Lung (tissue), 17 donors: ENCODE measurements at places on chromosomes 3 and 15. TPM values are rescaled to one million over a fixed set of nuclear protein-coding genes. Genes with fewer than 3 reads are reported as not detected.

Gene PPP1R14D
- not detected for total RNA-seq

Gene ABI3BP
- 86.7 TPM for total RNA-seq

Gene MOBP
- total RNA-seq: 0.14 TPM

Gene IMPG2
- 0.15 TPM for total RNA-seq

DNA sequence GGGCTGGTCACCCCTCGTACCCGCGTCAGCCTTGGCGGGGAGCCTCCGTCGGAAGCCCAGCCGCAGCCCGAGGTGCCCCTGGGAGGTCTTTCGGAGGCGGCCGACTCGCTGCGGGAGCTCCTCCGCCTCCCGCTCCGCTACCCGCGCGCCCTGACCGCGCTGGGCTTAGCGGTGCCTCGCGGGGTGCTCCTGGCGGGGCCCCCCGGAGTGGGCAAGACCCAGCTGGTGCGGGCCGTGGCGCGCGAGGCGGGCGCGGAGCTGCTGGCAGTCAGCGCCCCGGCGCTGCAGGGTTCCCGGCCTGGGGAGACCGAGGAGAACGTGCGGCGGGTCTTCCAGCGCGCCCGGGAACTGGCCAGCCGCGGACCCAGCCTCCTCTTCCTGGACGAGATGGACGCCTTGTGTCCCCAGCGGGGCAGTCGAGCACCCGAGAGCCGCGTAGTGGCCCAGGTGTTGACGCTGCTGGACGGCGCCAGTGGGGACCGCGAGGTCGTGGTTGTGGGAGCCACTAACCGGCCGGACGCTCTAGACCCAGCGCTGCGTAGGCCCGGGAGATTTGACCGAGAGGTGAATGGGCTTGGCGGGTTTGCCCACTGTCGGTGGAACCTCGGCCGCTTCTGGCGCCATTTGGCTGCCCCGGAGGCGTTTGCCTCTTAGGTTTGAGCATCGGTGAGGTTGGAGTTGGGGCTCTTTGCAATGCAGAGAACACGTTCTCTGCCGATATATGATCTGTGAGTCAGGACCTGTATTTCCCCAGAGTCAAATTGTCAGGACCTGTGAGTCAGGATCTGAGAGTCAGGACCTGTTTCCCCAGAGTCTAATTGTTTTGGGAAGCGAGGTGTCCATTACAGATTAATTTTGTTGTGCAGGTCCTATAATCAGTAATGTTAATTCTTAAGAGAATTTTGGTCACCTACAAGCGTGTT is 24.9 kb upstream of the GATM start:
- peak overlapping the region; percentile 82 for H3K4me3 ChIP-seq
- peaks cover 7% of the 10 kb centered on the region for H3K36me3 ChIP-seq
- H3K27ac ChIP-seq: peak overlapping the region; percentile 93
- DNase-seq: peak; percentile 41

DNA sequence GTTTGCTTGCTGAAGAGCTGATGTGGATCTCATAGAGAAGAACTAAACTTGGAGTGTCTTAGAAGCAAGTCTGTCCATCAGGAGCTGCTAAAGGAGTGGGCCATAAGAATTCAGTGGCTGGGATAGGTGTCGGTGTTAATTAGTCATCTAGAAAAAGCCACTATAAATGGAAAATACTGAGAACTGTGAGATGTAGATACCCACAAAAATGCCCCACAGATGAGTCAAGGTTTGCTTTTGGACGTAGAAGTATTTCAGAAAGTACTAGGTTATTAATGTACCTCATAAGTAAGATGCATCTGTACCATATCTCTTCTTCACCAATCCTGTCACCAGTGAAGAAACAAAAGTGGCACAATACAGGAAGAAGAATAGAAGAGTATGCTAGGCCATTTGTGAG is 530.9 kb upstream of the TGFBR2 start:
- H3K27me3 ChIP-seq: no peaks in the 10 kb centered on the region
- no peak for DNase-seq
- no peak overlapping the region for H3K4me3 ChIP-seq

- no peaks in the 10 kb centered on the region for H3K36me3 ChIP-seq
- H3K4me1 ChIP-seq: peaks cover 3% of the 10 kb centered on the region
- H3K27me3 ChIP-seq: no peaks in the 10 kb centered on the region
- H3K4me3 ChIP-seq: no peak overlapping the region
- no peak overlapping the region for H3K27ac ChIP-seq
- no peak for DNase-seq
Observed at GRCh38 chr15:87123676-87124382, 1044.2 kb downstream of the AGBL1 start.

DNA sequence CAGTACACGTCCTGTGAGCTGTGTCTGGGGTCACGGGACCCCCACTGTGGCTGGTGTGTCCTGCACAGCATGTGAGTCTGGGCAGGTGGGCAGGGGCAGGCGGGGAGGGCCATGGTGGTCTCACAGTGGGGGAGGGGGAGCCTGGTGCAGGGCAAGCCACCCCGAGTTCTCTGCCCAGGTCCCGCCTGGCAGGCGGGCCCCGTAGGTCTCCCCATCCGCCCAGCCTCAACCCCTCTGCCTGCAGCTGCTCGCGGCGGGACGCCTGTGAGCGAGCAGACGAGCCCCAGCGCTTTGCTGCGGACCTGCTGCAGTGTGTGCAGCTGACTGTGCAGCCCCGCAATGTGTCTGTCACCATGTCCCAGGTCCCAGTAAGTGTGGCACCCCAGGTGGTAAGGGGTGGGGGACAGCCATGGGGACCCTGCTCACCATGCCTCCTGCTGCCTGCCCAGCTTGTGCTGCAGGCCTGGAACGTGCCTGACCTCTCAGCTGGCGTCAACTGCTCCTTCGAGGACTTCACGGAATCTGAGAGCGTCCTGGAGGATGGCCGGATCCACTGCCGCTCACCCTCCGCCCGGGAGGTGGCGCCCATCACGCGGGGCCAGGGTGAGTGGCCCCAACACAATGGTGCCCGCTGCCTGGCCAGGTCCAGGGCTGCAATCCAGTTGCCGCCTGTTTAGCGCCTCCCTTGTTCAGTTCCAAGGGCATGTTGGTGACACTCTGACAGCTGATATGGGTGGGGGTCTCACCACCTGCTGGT is 21.9 kb downstream of the PLXNA1 start:
- H3K4me1 ChIP-seq: peaks cover 15% of the 10 kb centered on the region
- no peak for DNase-seq
- H3K27ac ChIP-seq: no peak overlapping the region
- no peaks in the 10 kb centered on the region for H3K36me3 ChIP-seq
- no peaks in the 10 kb centered on the region for H3K27me3 ChIP-seq
- no peak overlapping the region for H3K4me3 ChIP-seq

DNA sequence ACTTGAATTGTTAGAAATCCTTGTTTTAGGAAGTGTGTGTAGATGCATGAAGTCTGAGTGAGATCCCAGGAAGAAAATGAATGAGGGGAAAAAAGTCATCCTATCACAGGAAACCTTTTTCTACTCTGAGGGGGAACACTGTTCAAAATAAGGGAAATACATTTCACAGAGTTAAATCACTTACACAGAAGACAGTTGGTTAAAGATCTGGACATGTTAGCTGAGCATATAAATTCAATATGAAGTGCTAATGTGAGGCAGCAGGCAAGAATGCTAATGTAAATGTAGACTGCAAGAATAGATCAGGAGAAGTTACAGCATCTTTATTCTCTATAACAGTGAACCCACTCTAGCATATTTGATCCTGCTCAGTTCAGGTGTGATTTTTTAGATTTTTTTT is 2.6 kb downstream of the TBCCD1 start:
- no peak for DNase-seq
- peaks cover 5% of the 10 kb centered on the region for H3K36me3 ChIP-seq
- no peak overlapping the region for H3K4me3 ChIP-seq
- H3K27me3 ChIP-seq: no peaks in the 10 kb centered on the region
- H3K4me1 ChIP-seq: peaks cover 11% of the 10 kb centered on the region
- no peak overlapping the region for H3K27ac ChIP-seq

- no peak for DNase-seq
- H3K27ac ChIP-seq: no peak overlapping the region
- H3K4me1 ChIP-seq: no peaks in the 10 kb centered on the region
Observed at GRCh38 chr3:171718493-171719185, 91.6 kb downstream of the PLD1 start.

DNA sequence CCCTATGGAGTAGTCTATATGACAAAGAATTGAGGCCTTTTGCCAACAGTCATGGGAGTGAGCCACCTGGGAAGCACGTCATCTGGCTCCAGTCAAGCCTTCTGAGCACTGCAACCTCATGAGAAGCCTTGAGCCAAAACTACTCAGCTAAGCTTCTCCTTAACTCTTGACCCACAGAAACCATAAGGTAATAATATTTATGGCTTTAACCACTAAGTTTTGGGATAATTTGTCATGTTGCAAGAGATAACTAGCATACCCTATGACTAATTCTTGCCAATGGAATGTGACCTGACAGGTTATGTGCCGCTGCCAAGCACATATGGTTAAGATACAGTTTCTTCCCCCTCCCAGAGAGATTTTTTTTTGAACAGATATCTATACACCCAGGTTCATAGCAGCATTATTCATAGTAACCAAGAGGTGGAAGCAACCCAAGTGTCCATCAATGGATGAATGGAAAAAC is 11.8 kb upstream of the SLC6A11 start:
- no peaks in the 10 kb centered on the region for H3K27me3 ChIP-seq
- no peaks in the 10 kb centered on the region for H3K36me3 ChIP-seq
- DNase-seq: no peak
- H3K4me3 ChIP-seq: no peak overlapping the region
- H3K27ac ChIP-seq: no peak overlapping the region

DNA sequence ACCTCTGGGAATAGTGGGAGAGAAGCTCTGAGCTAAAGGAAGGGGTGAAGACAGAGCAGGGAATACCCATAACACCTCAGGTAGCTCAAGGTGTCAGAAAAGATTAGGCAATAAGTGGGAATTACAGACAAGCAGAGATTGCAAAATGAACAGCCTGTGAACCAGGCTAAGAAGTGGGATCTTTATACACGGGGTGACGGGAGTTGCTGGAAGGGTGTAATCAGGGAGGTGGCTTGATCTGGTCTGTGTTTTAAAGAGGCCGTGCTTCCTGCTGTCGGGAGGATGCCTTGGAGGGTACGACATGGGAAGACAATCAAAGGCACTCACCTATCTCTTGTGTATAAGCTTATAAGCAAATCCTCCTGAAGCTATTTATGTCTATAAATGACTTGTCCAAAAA is 216.3 kb downstream of the CLSTN2 start:
- no peak for DNase-seq
- H3K4me3 ChIP-seq: no peak overlapping the region
- H3K27me3 ChIP-seq: no peaks in the 10 kb centered on the region
- no peaks in the 10 kb centered on the region for H3K36me3 ChIP-seq

GRCh38 chr3:15243822-15244482 is 37.9 kb downstream of the CAPN7 start:
- peaks cover 42% of the 10 kb centered on the region for H3K36me3 ChIP-seq
- H3K4me3 ChIP-seq: no peak overlapping the region
- H3K27ac ChIP-seq: no peak overlapping the region

DNA sequence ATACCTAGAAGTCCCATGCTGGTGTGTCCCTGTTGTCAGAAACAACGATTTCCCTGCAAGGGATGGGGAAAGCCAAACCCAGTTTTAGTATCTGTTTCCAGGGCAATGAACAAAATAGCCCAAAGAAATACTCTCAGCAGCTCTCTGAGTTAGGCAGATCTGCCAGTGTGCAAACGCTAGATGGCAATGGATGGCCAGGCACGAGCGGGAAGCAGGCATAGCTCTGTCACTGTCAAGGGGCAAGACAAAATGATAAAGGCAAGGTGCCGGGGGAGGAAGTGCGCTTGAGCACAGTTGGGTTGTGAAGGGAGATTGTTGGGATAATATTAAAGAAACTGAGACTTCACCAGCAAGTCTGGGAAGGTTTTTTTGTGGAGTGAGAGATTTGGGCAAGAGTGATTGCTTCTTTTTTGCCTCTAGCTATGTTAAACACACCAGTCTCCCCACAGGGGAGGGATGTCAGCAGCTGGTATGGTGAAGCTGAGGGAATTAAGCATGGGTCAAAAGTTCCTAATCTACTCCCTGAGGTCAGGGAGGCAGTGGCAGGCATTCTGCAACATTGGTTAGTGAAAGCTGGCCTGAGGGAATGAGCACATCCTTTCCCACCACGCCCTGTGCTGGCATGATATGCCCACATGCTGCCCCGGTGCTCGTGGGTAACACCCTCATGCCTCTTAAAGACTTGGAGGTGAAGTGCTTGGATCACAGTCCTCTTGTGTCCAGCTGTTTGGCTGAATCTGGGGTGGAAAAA is 117.5 kb downstream of the PDCD6IP start:
- no peak overlapping the region for H3K27ac ChIP-seq
- H3K36me3 ChIP-seq: no peaks in the 10 kb centered on the region
- DNase-seq: peak; percentile 46
- H3K4me3 ChIP-seq: no peak overlapping the region
- no peaks in the 10 kb centered on the region for H3K4me1 ChIP-seq
- H3K27me3 ChIP-seq: no peaks in the 10 kb centered on the region

DNA sequence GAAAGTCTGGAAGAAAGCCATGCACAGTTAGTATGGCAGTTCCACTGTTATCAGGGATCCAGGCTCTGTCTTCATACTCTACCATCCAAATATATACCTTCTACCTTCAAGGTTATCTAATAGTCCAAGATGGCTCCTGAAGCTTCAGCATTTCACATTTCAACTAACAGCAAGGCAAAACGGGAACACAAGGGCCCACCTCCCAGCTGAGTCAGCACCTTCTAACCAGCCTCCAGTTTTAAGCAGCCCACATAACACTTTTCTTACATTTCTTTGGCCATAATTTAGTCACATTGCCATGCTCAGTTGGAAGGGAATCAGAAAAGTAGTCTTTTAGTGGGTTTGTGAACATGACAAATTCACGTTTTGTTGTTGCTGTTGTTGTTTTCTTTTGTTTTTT is 15.4 kb upstream of the MSL2 start:
- H3K4me1 ChIP-seq: no peaks in the 10 kb centered on the region
- H3K27ac ChIP-seq: no peak overlapping the region
- no peak for DNase-seq
- no peaks in the 10 kb centered on the region for H3K36me3 ChIP-seq
- no peak overlapping the region for H3K4me3 ChIP-seq

DNA sequence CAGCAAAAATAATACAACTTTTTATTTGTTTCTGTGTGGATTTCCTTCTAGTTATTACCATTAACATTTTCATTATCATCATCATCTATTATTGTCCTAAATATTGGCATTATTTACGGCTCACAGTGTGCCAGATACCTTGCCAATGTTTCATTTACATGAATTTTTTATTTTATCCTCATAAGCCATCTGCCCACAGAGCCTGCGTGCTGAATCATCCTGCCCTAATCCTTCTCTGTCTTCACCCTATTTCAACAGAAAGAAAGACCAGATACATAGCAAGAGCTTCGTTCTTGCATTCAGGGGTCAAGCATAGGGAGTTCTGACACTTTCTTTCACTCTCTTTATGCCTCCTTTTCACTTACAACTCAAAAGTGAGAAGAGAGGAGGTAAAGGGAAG is 82.0 kb downstream of the KCNMB2 start:
- peak; percentile 31 for DNase-seq
- H3K36me3 ChIP-seq: no peaks in the 10 kb centered on the region

- no peak overlapping the region for H3K4me3 ChIP-seq
- H3K36me3 ChIP-seq: no peaks in the 10 kb centered on the region
- peaks cover 2% of the 10 kb centered on the region for H3K4me1 ChIP-seq
- no peaks in the 10 kb centered on the region for H3K27me3 ChIP-seq
Observed at GRCh38 chr3:59791774-59792308, 742.0 kb upstream of the CFAP20DC start.

DNA sequence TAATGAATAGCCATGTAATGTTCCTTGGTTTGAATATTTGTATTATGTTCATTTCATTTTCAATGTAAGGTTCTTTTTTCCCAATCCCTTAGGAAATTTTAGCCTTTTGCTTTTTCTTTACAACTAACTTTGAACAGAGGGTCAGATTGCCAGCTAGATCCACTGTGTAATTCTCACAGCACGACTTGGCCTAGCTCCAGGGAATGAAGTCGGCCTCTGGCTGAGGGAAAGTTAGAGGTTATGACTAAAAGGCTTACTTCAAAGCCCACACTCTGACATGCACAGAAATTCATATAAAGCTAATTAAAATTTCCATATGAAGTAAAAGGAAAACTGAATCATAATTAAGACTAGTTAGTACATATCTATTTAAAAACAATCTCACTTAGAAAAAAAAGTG is 38.7 kb downstream of the ROBO1 start:
- no peaks in the 10 kb centered on the region for H3K27me3 ChIP-seq
- H3K4me3 ChIP-seq: no peak overlapping the region
- H3K4me1 ChIP-seq: no peaks in the 10 kb centered on the region
